ENCODE measurements at places on chromosomes 16 and 17.
A peak's percentile ranks its signal among the peaks of the same experiment; 100 is the strongest.

GRCh38 chr17:74305865-74306654, 20.0 kb upstream of the KIF19 start:
- DNase-seq, result no peak

- no peak for DNase-seq
These were observed 6.2 kb downstream of the APPBP2 start for GRCh38 chr17:60519795-60520194.

DNA sequence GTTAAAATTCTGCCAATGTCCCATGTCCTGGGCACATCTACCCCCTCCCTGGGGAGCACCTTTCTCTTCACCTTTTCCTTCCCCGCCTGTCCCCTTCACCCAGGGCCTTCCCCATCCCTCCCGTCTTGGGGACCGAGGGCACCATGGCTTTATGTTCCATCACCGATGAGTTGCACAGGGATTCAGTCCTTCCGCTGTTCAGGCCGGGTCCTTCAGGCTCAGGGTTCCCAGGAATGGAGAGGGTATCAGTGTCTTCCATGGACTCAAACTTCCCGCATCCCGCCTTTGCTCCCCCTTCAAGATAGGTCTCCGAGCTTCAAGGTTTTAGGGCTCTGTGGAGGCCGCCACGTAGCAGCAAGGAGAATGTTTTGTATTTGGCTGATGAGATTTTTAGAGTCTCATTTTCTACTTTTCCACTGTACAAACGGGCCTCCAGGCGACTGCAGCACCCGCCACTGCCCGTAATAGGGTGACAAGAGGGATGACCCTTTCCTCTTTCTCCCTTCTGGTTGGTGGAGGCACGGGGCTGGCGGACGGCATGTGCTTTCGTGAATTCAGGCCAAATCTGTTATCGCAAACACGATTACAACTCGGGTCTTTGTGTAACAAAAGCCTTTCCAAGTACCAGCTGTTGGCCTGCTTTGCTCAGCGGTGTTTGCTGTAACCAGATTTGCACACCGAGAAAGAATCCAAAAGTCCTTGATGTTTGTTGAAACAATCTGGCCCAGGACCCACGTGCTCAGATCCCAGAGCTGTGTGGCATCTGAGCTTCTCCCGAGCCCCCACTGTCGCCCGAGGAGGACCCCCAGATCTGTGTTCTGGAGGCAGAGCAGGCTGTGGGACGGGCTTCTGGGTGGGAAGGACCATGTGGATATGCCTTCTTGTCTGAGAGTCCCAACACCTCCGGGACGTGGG, 236.3 kb downstream of the SEC14L1 start:
- no peak for DNase-seq

DNA sequence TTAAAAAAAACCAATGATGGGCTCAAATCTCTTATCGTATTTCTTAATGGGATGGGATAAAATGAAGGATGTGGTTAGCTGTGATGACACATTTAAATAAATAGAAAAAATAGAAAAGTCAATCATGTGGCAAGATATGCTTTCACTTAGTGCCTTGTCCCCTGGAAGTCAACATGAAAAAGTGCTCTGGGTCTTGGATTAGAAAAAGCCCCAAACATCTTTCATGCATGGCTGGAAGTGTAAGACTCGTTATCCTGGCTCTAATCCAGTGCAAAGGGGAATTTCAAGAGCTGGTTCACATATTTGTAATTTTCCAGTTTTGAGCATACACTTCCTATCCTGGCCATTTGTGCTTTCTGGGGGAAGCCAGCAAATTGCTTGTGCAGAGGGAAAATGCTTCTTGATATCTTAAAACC, 160.9 kb downstream of the MAP2K6 start:
- no peak for DNase-seq

GRCh38 chr17:50148226-50149090, 2.0 kb downstream of the PPP1R9B start:
- DNase-seq, result peak; percentile 55

All from RKO (cell line).